ENCODE measurements at places on chromosomes 13 and 19.

- DNase-seq: no peak
These were observed 4.1 kb downstream of the MICOS13 start for GRCh38 chr19:5676105-5676771.

DNA sequence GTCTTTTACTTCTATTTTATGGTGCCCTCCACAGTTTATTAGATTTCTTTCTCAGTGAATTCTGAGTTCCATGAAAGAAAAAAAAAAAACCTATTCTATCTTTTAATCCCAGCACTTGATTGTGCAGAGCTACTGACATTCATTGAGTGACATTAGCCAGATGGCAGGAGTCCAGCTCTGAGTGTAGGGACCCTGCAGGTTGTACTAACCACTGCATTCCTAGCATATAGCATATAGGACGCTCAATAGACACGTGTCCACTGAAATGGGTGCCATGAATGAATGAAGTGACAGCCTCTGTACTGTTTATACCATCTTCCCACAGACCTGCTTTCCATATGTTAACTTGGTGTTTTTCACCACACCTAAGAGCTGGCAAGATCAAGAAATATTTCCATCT, 206.3 kb downstream of the RAP2A start:
- no peak for DNase-seq

GRCh38 chr19:51735759-51736449, 12.1 kb upstream of the HAS1 start:
- DNase-seq: no peak

DNA sequence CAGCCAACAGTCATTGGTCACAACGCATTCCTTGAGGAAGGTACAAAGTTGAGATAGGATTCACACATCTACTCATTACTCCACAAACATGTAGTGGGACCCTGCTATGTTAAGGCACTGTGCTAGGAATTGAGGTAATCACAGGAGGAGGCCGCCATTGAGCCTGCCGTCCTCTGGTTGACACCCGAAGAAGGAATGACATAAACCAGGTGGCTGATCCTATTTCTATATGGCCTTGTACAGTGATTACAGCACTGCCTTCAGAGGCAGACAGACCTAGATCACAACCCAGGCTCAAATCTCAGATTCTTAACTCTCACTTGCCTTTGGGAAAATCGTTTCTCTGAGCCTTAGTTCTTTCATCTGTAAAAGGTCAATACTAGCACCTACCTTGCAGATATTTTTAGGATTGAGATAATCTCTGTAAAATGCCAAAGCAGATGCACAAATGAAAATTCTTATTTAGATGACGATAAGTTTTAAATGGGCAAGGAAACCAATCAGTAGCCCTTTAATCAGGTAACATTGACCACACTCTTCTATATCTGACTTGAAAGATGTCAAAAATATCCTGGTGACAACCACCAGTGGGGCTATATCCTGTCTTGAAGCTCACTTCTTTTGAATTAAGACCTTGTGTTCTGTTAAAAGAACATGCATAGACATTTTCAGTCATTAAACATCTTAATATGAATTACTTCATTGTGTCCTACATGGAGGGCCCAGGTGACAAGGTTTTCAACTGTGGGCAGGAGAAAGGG, 251.6 kb downstream of the KCTD12 start:
- no peak for DNase-seq

DNA sequence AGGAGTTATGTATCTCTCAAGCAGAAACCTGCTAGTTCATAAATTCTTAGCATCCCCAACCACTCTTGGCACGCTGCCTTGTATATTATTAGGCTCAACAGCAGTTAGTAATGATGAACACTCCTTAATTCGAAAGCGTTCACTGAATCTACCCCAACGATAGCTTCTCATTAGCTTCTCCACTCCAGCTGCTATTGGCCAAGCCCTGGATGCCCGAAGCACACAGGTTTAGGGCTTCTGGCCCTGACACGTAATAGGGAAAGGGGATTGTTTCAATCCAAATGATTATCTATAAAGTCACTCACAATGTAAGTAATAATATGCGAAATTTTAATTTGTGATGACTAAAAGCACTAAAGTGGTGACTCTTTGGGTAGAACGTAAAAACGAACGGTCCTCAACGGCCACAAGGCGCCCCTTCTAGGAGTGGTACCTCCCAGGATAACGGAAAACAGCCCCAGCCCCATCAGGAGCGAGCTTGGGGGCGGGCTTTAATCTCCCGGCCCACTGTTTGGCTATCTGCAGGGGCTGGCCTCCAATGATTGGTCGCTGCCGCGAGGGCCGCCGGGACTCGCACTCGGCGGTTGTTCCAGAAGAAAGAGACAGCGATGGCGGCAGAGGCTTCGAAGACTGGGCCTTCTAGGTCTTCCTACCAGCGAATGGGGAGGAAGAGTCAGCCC, at the start of gene RNF17:
Gene RNF17, plus strand, starts transcription at position 574 of the 680 bp plus-strand sequence. Its CDS starts 35 bp downstream, at position 609.
- DNase-seq: no peak

DNA sequence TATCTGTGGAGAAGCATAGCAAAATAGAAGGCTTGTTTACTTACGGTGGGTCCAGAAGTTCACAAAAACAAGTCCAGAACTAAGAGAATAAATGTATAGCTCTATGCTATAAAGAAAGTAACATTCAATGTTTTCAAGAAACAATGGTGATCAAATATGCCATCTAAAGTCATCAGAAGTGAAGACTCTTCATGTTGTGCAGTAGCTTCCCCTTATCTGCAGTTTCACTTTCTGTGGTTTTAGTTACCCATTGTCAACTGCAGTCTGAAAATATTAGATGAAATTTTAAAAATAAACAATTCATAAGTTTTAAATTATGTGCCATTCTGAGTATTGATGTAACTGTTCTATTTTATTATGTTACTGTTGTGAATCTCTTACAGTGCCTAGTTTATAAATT, 72.5 kb downstream of the EDNRB start:
- no peak for DNase-seq

- no peak for DNase-seq
These were observed 14.4 kb upstream of the NPAS1 start for GRCh38 chr19:47005164-47005641.

DNA sequence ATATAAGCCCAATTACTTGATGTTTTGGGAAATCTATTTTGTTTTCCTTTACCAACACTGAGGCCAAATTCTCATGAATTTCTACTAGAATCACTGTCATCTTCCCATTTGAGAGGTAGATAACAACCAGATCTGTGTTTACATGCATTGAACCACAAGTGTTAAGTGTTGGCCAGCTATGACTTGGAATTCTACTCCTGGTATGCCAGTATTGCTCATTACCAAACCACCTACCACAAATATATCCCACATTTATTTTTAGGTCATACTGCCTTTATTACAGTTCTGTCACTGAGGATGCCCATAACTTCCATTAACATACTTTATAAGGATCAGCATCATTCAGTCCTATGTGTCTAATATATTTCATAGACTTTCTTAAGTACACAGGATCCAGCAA, 328.9 kb downstream of the DIAPH3 start:
- DNase-seq: peak; percentile 34

- DNase-seq: no peak
These were observed 1240.5 kb downstream of the UQCRFS1 start for GRCh38 chr19:27972291-27973040.

DNA sequence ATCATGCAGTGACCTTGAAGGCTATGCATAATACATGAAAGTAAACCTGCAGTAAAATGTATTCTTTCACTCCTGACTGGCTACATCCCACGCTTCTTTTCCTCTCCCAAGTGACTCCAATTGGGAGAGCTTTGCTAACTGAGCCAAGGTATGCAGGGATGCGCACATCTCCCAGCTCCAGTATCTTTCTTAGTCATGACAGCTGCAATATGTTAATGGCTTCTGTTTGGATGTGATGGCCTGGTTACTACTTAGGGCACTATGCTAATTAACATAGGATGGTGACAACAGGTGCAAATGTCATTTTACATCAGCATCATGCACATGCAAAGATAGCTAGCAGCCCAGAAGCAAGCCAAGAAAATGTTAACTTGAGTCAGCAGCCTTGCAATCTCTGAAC, 134.7 kb downstream of the POU4F1 start:
- no peak for DNase-seq

GRCh38 chr13:67943116-67943515, 713.0 kb upstream of the PCDH9 start:
- no peak for DNase-seq

GRCh38 chr13:46633416-46633815, 80.4 kb downstream of the LRCH1 start:
- peak; percentile 65 for DNase-seq

DNA sequence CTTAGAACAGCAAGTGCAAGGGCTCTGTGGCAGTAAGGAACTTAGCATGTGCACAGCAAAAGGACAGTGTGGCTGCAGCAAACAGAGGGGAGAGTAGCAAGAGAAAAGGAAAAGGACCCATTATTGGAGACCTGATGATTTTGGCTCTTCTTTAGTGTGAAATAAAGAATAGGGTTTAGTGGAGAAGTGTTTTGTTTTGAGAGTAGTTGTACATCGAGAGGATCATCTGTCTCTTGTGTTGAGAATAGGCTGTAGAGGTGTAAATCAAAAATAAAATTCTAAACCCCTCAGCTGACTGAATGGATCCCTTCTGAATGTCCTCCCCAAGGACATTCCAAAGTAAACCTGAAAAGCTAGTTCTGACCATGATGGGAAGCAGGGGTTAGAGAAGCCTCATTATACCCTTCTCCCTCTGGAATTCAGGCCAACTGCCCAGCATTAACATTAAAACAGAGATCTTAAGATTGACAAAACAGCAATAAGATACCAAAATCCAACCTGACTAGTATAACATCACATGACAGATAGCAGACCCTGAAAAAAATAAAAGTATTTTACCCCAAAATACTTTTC, 73.6 kb upstream of the OBI1 start:
- DNase-seq: no peak
